CD4-positive, alpha-beta T cell treated with Interleukin-17A for 4 hours (primary cell): ENCODE measurements at places on chromosomes 4 and X.

DNA sequence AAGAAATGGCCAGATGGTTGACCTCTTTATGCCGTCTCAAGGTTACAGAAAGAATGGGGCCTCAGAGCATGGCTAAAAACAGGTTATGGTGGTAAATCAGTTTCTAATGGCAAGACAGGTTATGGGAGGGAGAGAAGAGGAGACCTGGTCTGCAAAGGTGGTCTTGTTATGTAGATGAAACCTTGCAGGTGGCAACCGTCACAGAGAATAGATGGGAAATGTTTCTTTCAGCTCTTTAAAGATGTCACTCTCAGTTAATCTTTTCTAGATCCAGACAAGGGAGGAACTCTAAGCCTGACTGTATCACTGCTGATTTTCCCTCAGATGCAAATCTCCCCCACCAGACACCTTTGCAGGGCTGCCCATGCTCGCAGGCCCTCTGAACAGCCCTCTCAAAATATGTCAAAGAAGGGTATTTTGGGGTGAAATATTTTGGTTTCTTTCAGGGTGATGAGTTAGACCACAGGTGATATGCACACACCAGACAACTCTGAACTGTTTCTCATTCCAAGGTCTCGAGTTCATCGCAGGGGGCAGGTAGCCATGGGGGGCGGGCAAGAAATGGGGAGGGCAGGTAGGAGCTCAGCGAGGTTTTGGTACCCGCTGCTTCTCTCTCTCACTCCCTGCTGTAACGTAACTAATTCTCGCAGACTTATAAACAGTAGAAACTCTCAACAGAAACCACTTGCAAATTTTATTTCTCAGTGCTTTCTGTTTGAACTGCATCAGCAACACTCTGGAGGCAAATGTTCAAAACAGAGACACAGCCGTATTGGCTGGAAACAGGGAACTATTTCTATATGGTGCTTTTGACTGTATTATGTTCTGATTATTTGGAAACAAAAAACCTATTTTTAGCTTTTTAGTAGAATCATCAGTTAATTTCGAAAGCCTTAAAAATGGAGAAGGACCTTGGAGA is 32.4 kb downstream of the CASP3 start:
- no peak for DNase-seq

DNA sequence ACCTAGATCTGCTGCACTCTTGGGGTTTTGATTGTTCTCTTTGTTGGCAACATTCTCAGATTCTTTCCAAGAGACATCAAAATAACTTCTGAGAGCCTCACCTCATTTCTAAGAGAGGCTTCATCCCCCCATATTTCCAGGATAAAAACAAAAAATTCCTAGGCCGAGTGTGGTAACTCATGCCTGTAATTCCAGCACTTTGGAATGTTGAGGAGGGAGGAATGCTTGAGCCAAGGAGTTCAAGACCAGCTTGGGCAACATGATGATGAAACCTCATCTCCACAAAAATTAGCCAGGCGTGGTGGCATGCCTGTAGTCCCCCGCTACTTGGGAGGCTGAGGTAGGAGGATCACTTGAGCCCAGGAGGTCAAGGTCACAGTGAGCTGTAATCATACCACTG is 477.0 kb downstream of the INPP4B start:
- DNase-seq: no peak

- DNase-seq: no peak
Observed at GRCh38 chrX:153501530-153501929, 6.8 kb downstream of the BGN start.

DNA sequence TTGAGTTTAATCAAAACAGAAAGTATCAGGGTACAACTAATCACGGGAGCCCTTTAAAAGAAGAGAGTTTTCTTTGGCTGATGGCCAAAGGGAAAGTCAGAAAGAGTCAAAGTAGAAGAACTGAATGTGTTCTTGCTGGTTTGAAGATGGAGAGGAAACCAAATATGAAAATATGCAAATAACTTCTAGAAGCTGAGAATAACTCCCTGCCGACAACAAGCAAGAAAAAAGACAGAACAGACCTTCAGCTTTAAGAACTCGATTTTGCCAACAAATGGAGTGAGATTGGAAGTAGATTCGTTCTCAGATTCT is 903.8 kb downstream of the STIM2 start:
- DNase-seq: no peak

GRCh38 chrX:39613997-39614679 is 483.6 kb downstream of the BCOR start:
- DNase-seq: peak; percentile 67

DNA sequence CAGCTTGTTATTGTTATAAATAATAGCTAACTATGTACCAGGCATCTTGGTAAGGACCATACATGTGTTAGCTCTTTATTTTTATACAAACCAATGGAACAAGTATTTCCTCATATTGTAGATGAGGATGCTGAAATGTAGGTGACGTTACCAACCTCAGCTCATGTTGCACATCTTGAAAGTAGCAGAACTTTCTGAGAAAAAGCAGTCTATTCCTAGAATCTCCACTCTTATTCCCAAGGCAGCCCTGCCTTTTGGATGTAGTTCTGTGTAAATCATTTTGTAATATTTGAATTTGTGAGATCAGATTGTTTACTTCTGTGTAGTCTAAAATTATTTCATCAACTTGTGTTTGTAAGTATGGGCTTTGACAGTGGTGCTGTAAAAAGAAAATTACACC is 5.3 kb downstream of the FHDC1 start:
- no peak for DNase-seq

GRCh38 chr4:23392860-23393458 is 496.9 kb downstream of the PPARGC1A start:
- no peak for DNase-seq

DNA sequence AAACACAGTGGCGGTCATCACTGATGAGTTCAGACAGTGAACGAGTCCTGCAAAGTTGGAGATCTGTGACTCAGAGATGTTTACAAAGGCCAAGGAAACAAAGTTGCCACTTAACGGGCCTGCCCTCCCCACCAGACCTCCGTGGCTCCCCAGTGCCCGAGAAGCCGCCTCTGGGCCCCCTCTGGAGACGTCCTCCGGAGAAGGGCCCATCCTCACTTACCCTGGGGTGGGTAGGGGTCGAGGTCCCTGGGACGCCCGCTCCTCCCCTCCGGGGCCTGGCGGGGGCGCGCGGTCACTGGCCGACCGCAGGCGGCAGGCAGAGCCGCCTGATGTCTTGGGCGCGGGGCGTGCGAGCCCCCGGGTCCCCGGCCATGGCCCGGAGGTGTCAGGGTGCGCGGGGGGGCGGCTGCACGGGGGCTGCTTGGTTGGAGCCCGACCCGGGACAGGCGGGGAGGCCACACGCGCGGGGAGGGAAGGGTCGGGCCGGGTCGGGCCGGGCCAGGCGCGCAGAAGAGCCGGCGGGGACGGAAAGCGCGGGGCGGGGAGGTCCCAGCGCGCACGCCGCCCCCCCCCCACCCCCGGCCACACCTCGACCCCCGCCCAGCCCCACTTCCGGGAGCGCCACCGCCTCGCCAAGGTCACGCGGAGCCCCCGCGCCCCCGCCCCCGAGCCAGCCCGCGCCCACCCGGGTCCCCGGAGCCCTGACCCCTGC is 529 bp downstream of the DHRSX start:
- peak; percentile 62 for DNase-seq

GRCh38 chr4:139599594-139600374 is 43.8 kb upstream of the SETD7 start:
- DNase-seq: no peak
